ENCODE measurements at places on chromosomes 3 and 15.

- no peak for DNase-seq
Measured at GRCh38 chr3:29531644-29532043, 250.8 kb downstream of the RBMS3 start.

- DNase-seq: peak; percentile 17
Measured at GRCh38 chr3:157174290-157174648, 14.3 kb upstream of the CCNL1 start.

DNA sequence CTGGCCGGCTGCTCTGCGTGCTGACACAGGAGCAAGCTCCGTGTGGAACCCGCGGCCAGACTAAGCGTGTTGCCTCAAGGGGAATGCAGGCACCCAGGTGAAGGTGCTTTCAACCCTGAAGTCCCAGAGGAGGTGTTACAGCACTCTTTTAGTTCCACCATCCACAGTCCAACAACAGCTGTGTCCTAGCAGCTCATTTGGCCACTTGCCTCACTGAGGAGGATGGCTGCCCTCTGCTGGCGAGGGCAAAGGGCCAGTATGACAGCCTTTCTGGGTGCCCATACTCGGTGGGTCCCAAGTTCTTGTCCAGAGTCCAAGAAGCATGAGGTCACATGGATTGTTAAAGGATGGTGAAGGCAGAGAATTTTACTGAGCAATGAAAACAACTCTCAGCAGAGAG is 87.8 kb downstream of the C3orf85 start:
- DNase-seq: no peak

- no peak for DNase-seq
Measured at GRCh38 chr3:185632996-185633395, 46.9 kb downstream of the SENP2 start.

DNA sequence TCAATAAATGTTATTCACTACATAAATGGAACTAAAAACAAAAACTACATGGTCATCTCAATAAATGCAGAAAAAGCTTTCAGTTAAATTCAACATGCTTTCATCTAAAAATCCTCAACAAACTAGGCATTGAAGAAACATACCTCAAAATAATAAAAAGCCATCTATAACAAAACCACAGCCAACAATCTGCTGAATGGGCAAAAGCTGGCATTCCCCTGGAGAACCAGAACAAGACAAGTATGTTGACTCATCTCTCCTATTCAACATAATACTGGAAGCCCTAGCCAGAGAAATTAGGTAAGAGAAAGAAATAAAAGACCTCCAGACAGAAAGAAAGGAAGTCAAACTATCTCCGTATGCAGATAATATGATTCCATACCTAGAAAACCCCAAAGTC is 759.9 kb downstream of the EPHA3 start:
- DNase-seq: no peak

DNA sequence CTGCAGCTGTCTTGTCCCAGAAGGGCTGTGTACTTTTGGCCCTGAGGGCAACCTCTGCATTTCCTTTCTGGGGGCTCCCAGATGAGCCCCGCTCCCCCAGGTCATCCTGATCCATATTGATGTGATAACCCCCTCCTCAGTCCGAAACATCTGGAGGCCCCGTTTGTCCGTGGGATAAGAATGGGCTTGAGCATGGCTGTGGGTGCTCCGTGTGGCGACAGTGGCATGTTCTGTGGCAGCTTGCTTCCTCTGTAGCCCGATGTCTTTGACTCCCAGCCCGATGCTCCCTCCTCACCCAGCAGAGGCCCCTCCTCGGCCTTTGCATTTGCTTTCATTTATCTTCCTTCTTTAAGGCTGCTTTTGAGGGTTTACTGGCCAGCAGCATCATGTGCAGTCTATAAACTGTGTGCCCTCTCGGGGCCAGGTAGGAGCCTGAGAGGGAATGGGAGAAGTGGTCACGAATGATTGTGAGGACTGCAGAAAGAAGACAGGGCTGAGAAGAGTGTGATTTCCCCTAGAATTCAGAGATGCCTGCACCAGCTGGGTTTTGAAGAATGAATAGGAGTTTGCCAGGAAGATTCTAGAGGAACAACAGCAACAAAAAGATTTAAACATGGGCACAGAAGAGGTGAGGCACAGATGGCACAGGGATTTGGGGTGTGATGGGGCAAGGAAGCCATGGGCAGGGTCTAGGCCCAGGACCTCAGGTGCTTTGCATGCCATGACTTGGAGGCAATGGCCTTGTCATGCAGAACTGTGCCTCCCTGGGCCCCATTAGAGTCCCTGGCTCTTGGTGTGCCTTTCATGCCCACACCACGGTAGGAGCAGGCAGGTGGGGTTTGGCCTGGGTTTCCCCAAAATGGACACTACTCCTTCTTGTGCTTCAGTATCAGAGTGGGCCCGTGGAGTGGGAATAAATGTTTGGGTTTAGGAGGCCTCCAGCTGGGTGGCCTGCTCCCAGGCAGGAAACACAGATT is 34.2 kb downstream of the APBA2 start:
- no peak for DNase-seq

All from brain pericyte (primary cell).